NCI-H526 (cell line): ENCODE measurements at places on chromosomes 3 and 15.

DNA sequence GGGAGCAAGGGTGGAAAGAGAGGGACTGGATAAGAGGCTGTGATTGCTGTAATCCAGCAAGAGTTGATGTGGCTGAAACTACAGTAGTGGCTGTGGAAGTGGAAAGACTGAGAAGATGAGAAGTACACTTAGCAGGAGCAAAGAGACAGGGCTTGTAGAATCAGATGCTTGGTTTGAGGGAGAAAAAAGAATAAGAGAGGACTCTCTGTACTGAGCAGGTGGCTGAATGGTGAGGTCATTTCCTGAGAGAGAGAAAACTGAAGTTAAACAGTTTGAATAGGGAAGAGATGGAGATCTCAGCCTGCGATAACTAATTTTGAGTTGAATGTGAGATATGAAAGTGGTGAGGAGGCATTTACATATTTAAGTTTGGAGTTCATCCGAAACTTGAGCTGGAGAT, 95.8 kb upstream of the SLC25A36 start:
- no peak for DNase-seq

- no peak for DNase-seq
Measured at GRCh38 chr3:60746043-60746638, 505.1 kb downstream of the FHIT start.

- DNase-seq = no peak
Measured at GRCh38 chr3:69718866-69719586, 20.2 kb upstream of the MITF start.

DNA sequence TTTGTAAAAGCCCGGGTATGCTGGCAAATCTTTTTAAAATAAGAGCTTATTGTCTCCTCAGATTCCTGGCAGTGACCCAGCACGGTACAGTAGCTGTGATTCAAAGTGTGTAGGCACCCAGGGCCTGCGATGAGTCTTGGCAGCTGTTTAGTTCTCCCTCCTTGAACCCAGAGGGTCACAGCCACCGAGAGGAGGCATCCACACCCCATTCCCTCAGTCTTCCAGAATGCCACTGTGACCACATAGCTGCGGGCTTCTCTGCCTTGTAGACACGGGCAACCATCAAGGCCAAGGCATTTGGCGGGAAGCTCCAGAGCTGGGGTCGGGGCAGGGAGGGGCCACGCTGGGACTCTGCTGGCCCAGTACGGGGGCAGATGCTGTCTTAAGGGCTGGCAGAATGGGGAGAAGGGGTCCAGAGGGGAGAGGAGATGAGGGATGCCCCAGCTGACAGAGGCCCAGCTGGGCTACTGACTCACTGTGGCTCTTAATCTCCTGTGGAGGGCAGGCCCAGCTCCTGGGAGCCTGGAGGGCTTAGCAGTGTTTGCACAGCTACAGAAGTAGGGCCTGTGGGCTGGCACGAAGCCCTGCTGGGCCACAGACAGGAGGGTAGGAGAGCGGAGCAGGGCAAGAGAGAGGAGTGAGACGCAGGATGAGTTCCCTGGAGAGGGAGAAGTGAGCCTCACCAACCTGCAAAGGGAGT, 68.8 kb upstream of the DLG1 start:
- no peak for DNase-seq

DNA sequence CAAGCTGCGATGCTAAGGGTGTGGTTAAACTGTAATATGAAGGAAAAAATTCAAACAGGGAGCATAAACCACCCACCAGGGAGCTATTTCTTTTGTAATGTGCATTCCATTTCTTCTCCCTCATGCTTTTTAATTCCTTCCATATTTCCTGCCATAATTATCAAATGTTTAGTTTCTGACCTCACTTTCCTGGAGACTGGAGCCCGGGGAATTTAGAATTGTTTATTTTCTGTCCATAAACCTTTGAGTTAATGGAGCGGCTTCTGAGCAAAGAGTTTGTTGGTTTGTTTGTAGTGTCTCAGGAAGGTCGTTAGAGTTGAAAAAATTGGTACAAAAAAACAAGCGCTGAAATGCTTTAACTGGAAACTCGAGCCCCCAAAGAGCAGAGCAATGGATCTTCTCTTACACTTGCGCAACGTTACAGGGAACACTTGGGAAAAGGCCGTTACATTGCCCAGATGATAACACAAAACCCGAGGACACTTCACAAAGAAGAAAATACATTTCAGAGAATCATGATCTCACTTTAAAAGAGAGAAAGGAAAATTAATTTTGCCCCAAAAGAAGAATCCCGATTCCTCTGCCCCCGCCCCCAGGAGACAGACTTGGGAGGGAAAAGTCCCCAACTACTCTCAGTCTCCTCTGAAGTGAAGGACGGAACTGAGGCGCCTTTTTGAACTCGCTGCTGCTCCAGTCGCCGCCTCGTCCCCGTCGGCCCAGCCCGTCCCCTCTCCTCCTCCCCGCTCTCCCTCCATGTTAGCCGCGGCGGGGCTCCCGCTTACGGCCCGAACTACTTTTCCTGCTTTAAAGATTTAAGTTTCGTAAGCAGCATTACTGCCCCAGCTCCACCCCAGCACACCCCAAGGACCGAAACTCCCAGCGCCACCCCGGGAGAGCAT, 842 bp downstream of the FSTL1 start:
- DNase-seq = peak; percentile 76

DNA sequence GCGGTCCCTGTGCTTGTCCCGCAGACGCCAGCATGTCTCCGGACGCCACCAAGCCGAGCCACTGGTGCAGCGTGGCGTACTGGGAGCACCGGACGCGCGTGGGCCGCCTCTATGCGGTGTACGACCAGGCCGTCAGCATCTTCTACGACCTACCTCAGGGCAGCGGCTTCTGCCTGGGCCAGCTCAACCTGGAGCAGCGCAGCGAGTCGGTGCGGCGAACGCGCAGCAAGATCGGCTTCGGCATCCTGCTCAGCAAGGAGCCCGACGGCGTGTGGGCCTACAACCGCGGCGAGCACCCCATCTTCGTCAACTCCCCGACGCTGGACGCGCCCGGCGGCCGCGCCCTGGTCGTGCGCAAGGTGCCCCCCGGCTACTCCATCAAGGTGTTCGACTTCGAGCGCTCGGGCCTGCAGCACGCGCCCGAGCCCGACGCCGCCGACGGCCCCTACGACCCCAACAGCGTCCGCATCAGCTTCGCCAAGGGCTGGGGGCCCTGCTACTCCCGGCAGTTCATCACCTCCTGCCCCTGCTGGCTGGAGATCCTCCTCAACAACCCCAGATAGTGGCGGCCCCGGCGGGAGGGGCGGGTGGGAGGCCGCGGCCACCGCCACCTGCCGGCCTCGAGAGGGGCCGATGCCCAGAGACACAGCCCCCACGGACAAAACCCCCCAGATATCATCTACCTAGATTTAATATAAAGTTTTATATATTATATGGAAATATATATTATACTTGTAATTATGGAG, 79.1 kb downstream of the SMAD6 start:
- no peak for DNase-seq

- DNase-seq = no peak
Measured at GRCh38 chr3:64546856-64547255, 140.9 kb downstream of the ADAMTS9 start.

DNA sequence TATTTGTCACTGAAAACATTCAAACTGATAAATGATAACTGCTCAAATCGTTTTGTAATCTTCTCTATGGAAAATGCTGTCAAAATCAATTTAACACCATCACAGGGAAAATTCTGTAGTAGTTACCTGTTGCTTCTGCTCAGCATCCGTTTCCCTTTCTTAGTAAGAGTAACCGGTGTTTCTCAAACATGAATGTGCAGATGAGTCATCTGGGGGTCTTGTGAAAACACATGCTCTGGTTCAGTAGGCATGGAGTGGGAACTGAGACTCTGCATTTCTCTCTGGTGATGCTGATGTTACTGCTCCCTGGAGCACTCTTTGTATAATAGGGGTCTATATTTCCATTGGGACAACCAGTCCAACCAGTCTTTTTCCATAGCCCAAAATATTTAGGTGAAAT, 145.1 kb downstream of the SEMA6D start:
- no peak for DNase-seq

GRCh38 chr3:108287146-108287545, 9.2 kb upstream of the HHLA2 start:
- no peak for DNase-seq

- no peak for DNase-seq
Measured at GRCh38 chr3:37967260-37967881, 23.2 kb upstream of the VILL start.

DNA sequence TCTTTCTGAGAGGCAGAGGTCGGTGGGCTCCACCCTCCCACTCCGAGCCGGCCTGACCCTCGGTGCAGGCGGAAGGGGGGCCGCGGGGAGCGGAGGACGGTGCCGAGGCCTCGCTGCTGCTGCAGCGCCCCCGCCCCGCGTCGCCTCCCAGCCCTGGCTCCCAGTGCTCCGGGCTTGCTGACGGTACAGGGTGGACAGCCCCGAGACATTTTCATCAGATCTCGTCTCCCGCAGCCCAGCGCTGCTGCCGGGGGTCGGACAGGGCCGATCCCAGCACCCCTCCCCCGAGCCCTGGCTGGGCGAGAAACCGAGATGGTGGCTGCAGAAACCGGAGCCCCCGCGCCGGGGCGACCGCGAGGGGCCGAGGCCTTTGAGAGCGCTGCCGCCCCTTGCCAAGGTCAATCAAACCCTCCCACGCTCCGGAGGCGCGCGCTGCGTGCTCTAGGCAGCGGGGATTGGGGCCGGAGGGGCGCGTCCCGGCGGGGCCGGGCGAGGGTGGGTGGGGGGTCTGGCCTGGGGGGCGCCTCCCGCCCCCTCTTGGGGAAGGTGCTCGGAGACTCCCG, 42.5 kb downstream of the EPHB3 start:
- DNase-seq = peak; percentile 56

- peak; percentile 68 for DNase-seq
Measured at GRCh38 chr3:96813134-96813819, 1.1 kb upstream of the EPHA6 start.

GRCh38 chr3:29513236-29513635, 232.4 kb downstream of the RBMS3 start:
- no peak for DNase-seq
